ENCODE measurements at places on chromosomes 4 and X. TPM values are rescaled to one million over a fixed set of nuclear protein-coding genes. Genes with fewer than 3 reads are reported as not detected.

The MCF2 gene
- polyA plus RNA-seq = 1.0 TPM

The CT83 gene
- not detected for polyA plus RNA-seq

The RP2 gene
- 15.9 TPM for polyA plus RNA-seq

The USP17L26 gene
- polyA plus RNA-seq = not detected

The DGKK gene
- 12.3 TPM for polyA plus RNA-seq

The FAM47E gene
- polyA plus RNA-seq = 0.53 TPM

The EGFL6 gene
- 29.4 TPM for polyA plus RNA-seq

The RHOXF1 gene
- polyA plus RNA-seq = not detected

The CENPI gene
- 7.8 TPM for polyA plus RNA-seq

The KLHL13 gene
- 20.1 TPM for polyA plus RNA-seq

The SLITRK4 gene
- 3.4 TPM for polyA plus RNA-seq

The SHROOM3 gene
- polyA plus RNA-seq = 35.9 TPM

The ABCG2 gene
- 10.5 TPM for polyA plus RNA-seq

The XG gene
- polyA plus RNA-seq = 0.25 TPM

The WDR13 gene
- polyA plus RNA-seq = 113 TPM

The SPP1 gene
- 545 TPM for polyA plus RNA-seq

The TMPRSS11B gene
- polyA plus RNA-seq = not detected

The FGFBP2 gene
- polyA plus RNA-seq = not detected

The CASP3 gene
- polyA plus RNA-seq = 28.3 TPM

The TMEM271 gene
- 0.06 TPM for polyA plus RNA-seq

The ARHGAP36 gene
- 0.06 TPM for polyA plus RNA-seq

The SORBS2 gene
- 65.1 TPM for polyA plus RNA-seq

The GPR34 gene
- 7.1 TPM for polyA plus RNA-seq

The MMRN1 gene
- 7.1 TPM for polyA plus RNA-seq

The FGF2 gene
- polyA plus RNA-seq = 9.5 TPM

The CFP gene
- 2.7 TPM for polyA plus RNA-seq

The SNX25 gene
- 25.5 TPM for polyA plus RNA-seq

The CSN3 gene
- polyA plus RNA-seq = not detected

The HHIP gene
- polyA plus RNA-seq = 2.7 TPM

The FAT4 gene
- 87.9 TPM for polyA plus RNA-seq

The FABP2 gene
- 1.2 TPM for polyA plus RNA-seq

The PWWP3B gene
- polyA plus RNA-seq = 1.8 TPM

The TBX22 gene
- polyA plus RNA-seq = 3.9 TPM

The GJB1 gene
- polyA plus RNA-seq = 42.7 TPM

The ZNF732 gene
- polyA plus RNA-seq = 2.8 TPM

Measured in left renal pelvis (tissue), 4 donors.